ENCODE measurements at places on chromosomes 2 and 18.
A peak's percentile ranks its signal among the peaks of the same experiment; 100 is the strongest.

GRCh38 chr2:191115391-191115790 lies 35.4 kb downstream of the STAT4 start:
- no peak for DNase-seq

DNA sequence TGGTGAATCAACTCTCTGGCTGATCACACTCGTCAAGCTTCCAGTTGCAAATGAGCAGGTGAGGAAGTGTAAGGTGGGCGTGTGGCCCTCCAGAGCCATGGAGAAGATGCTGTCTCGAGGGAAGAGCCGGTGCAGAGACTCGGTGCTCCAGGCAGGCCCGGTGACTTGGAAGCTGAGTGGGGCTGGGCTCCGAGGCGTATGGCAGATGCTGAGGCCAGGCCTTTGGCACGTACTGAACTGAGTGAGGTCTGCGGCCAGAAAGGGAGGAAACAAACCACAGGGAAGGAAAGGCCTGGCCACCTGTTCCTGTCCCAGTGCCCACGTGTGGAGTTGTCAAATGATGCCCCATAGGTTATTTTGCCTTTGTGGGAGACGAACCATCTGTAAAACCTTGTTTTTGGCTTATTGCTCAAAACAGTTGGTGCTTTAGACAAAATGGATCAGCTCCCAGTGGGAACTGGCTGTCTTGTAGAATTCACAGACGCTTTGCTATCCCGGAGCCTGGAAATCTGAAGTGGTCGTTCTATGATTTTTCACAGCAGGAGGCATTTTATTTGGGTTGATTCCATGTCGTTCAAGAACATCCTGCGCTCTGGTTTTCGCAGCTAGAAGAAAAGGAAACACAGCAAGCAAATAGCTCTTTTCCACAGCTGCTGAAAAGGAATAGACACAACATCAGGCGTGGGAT lies 117.5 kb upstream of the TMEM18 start:
- DNase-seq, result no peak

DNA sequence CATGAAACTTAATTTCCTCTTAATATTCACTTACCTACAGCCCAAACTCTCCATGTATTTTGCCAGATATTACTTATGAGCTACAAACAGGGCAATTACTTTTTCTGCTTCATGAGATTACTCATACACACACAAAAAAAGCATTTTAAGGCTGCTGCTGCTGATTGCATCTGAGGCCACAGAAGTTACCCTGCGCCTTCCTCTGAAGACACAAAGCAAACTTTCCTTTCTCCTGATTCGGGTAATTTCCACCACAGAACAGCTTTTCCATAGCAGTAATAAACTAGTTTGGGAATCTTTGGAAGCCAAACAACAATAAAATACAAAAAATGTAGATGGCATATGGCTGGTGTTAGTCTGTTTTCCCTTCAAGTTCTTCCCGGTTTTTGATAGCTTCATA lies 6.2 kb downstream of the TTC32 start:
- no peak for DNase-seq

DNA sequence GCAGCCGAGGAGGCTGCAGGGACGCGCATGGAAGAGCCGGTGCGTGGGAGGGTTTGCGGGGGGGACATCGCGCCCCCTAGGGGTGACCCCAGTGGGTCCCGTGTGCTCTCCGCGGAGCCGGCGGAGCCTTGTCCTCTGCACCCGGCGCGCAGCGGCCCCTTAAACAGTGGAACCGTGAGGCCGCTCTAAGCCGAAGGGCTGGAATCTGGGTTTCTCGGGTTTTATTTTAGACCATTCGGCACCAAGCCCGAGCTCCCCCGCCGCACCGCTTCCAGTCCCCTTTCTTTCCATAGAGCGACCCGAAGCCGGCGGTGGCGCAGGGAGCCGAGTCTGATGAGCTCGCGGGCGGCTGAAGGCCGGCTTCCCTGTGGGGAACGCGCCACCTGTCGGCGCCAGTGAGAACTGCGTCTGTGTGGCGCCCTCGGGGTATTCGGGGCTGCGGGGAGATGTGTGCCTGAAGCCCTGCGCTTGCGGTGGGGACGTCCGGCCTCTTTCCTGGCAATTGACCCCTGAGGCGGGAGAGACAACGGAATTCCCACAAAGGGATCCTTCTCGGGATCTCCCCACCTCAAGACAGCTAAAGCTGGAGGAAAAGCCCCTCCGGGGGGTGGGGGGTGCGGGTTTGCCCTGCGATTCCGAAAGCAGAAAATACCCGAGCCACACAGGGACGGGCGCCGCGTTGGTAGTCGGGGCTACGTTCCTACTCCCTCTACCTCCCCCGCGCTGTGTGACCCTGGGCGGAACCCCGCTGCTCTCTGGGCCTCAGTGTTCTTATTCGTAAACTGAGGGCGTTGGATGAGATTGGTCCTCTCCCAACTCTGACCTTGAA lies 8.2 kb upstream of the EN1 start:
- peak; percentile 93 for DNase-seq

- peak; percentile 83 for DNase-seq
Observed at GRCh38 chr2:230942920-230943896, 18.2 kb upstream of the GPR55 start.

- no peak for DNase-seq
Observed at GRCh38 chr18:68560128-68560527, 154.8 kb downstream of the TMX3 start.

DNA sequence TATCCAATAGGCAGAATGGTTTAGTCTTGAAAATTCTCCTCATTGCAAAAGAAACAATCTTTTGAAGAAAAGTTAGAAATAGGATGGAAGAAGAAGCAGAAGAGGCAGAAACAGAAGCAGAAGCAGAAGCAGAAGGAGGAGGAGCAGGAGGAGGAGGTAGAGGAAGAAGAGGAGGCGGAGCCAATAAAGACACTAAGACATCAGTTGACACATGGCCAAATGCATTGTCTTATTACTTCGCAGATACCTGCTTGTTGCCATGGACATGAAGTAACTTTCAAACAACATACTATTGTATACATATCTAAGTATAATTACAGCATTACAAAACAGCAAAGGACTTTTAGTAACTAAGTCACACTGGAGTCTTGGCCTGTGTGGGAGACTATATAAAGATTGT lies 606.3 kb downstream of the METTL4 start:
- no peak for DNase-seq

- no peak for DNase-seq
Observed at GRCh38 chr18:3973191-3973850, 481.8 kb downstream of the DLGAP1 start.

GRCh38 chr2:191713837-191714236 lies 35.9 kb downstream of the NABP1 start:
- DNase-seq, result no peak

- DNase-seq, result no peak
Observed at GRCh38 chr2:65434592-65435241, 2.3 kb upstream of the SPRED2 start.

GRCh38 chr2:150228936-150229335 lies 258.5 kb downstream of the RND3 start:
- no peak for DNase-seq

- peak; percentile 22 for DNase-seq
Observed at GRCh38 chr2:30421604-30422443, 25.2 kb upstream of the LCLAT1 start.
